ENCODE measurements at places on chromosomes 16 and 17.

DNA sequence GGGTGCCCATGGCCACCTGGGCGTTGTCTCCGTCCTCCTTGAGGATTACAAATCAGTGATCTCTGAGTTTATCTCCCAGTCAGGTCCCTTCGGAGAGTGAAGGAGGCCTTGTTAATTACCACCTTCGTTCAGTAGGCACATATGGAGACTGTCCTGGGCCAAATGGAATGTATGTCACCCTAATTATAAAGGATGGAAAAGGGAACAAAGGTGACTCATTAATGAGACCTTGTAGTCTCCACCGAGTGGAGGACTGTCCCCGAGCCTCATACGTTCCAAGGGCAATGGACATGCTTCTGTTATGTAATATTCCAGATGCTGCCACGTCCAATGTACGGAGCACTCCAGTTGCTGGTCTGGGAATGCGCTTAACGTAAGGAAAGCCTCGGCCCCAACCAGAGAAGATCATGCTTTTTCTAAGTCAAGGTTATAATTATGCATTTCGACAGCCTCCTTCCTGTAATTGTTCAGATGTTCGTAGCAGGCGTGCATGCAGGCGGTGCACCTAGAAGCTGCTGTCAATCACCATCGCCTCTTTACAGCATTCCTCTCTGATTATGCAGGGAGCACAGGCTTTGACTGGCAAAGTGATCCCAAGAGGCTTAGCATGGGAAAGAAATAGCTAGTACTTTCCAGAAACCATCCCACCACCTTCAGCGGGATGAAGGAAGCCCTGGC lies 22.4 kb upstream of the SEC14L1 start:
- DNase-seq: no peak

- DNase-seq: no peak
These were observed 2.9 kb upstream of the NPIPB15 start for GRCh38 chr16:74372953-74373846.

DNA sequence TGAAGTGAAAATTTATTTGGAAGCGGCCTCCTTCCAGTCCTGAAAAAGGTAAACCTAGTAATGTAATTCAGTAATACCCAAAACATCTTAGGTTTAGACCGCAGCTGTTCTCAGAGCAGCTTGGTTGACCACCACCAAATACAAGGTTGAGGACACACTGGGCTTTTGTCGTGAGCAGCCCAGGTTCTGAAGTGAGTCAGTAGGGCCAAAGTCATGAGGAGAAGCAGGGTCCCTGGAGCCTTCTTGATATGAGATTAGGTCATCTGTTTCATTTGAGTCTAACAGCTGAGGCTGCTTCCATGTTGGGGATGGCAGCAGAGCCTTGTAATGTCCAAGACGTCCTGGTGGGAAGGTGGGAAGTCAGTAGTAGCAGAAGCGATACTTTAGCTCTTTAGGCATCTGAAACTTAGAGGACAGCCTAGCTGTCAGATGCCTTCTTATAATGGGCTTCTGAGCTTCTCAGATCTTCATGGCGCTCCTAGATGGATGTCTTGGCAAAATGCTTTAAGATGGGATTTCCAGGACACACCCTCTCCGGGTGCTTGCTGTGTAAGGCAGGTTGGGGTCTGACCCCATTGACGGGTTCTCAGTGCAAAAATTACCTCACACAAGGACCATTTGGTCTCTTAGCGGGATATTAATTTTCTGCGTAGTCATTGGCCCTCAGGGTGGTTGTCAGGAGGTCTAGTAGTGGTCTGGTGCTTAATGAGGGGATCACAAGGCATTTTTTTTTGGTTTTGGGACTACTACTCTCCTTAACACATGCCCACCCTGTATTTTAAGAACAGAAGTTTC lies 2.4 kb downstream of the ALKBH5 start:
- no peak for DNase-seq

- DNase-seq: no peak
These were observed 38.0 kb upstream of the KSR1 start for GRCh38 chr17:27418366-27418615.

- no peak for DNase-seq
These were observed 1.1 kb upstream of the AXIN1 start for GRCh38 chr16:353404-354290.

GRCh38 chr16:59339871-59340270 lies 605.8 kb upstream of the GOT2 start:
- DNase-seq: no peak

DNA sequence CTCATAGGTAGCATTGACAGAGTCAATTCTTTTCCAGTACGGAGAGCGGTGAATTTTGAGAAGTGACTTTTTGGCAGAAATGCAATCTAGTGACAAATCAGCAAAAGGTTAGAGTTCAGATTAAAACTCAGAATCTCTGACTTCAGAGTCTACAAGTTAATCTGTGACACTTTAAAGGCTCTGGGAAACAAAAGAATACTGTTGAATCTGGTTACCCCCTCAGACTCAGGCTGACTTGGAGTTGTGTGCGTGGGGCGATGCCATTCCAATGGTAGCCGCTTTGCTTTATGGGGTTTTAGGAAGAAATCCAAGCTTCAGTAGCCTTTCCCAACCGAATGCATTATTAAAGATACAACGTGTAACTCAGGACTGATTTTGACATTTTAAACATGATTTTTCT lies 118.2 kb downstream of the CDH13 start:
- no peak for DNase-seq

DNA sequence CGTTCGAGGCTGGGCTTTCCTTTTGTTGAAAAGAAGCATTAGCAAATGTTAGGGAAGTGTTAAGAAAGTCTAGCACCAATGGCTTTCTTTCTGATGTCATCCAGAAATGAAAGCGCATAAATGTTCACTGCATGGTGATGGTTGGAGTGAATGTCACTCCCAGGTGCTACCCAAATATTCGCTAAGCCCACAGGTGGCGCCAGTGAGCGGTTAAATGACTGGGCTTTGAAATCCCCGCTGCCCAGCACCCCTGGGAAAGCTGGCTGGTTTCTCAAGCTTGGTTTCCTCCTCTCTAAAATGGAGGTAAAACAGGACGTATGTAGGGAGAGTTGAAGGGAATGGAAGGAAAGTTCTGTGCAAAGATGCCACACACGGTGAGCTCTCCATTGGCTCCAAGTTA lies 104.4 kb downstream of the IRX5 start:
- DNase-seq: no peak

DNA sequence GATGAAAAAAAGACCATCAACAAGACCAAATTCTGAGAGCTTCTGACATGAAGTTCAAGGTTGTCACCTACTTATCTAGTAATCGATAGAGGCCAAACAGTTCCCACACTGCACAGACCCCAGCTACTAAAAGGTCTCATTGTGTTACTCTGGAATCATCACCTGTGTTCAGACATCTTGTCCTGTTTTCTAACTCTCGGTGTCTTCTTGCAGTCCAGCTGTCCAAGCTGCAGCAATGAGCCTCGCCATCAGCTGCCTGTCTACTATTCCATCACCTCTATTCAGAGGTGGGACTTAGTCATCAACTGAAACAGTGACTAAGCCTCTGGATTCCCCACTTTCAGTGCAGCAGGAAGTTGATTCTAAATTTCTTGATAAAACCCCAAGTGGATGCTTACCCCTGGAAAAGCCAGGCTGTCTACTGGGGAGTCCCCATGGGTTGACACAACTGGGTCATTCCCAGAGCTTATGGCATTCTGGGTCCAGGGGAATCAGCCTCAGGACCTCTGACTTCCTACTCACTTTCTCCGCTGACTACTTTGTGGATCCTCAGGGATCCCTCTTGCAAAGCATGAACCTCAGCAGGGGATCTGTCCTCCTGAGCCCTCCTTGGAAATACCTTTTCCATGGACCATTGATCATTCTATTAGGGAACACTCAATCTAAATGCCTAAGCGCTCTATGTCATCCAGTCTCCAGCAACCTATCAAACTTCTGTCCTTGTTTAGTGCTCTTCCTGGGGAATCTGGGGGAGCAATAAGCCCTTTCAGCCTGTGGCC lies 46.5 kb downstream of the HNF1B start:
- no peak for DNase-seq

GRCh38 chr17:74878658-74879057 lies 5.9 kb upstream of the FDXR start:
- DNase-seq: no peak

DNA sequence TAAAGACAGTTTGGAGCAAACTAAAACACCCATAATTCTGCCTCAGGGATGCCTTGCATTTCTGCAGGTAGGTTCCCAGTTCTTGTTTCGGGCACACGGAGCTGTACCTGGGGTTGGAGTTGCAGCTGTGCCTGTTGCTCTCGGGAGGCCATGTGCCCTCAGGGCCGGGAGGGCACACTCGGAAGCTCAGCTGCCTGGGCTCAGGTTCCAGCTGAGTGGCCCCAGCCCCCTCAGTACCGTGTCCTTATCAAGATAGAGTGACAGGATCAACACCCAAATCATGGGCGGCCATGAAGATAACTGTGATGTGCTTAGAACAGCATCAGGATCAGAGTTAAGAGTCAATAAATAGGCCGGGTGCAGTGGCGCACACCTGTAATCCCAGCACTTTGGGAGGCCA lies 107.9 kb downstream of the SNX29 start:
- no peak for DNase-seq

DNA sequence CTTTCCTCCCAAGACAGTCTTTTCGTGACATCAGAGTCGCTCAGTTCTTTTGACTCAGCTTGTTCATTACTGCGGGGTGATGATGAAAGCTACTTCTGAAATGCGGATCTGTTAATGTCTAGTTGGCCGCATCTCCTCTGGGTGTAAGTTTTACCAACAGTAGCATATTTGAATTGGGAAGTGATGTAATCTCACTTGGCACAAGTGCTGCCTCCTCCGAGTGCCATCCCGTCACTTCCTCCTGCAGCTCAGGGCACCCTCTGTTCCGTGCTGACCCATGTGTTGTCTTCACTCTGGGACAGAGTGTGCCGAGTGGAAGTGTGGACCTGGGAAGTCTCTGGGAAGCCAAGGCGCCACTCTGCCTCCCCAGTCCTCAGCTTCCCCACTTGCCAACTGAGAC lies 8.9 kb downstream of the ADAD2 start:
- DNase-seq: no peak

- no peak for DNase-seq
These were observed 167.1 kb upstream of the FOXF1 start for GRCh38 chr16:86343027-86343795.

- DNase-seq: no peak
These were observed 24.2 kb upstream of the NXPH3 start for GRCh38 chr17:49551221-49552069.

DNA sequence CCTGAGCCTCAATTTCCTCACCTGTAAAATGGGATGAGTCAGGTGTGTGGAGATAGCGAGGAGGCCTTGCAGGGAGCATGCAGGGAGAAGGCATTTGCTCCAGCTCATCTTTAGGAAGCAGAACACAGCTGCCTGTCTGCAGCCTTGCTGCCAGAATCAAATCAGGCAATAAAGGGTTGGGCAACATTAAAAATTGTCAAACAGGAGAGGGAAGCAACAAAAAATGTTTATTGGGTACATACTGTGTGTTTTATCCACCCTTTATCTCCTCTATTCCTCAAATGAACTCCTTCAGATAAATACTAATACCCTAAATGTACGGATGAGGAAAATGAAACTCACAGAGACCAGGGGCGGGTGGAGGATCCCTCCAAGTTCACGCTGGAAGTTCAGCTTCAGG lies 12.2 kb downstream of the KRT16 start:
- DNase-seq: no peak

DNA sequence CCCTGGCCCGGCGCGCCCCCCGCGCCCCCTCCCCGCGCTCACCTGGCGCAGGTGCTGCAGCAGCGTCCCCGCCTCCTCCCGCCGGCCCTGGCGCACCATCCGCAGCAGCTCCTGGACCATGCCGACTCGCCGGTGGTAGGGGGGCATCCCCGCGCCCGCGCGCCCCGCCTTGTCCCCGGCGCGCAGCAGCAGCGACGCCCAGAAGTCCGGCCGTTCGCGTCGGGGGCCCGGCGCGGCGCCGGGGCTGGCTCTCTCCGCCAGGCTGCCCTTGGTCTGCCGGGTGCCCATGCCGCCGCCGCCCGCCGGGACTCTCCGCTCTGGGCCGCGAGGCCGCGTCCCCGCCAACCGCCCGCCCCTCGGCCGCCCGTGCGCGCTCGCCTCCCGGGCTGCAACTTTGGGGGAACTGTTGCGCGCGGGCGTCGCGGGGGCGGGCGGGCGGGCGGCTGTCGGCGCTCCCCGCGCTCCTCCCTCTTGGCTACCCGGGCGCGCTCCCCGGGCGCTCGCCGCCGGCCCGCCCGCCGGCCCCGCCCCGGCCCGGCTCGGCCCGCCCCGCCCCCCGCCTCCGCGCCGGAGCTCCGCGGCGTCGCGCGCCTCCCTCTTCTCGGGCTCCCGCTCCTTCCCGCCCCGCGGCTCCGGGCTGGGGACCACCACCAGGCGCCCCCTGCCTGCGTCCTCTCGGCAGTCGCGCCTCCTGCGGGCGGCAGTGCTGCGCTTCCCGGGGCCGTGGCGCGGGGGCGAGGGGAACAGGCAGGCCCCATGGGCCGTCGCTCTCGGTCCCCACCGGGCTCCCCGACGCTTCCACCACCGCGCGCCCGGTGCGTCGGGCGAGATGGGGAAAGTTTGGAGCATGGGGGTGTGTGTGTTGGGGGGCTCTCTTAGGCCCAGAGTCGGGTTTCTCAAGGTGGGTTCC lies at the start of gene LRRC75A:
Gene LRRC75A (minus strand): TSS at position 491 of the 910 bp plus-strand sequence. CDS start 203 bp downstream, at position 288.
- DNase-seq: no peak

DNA sequence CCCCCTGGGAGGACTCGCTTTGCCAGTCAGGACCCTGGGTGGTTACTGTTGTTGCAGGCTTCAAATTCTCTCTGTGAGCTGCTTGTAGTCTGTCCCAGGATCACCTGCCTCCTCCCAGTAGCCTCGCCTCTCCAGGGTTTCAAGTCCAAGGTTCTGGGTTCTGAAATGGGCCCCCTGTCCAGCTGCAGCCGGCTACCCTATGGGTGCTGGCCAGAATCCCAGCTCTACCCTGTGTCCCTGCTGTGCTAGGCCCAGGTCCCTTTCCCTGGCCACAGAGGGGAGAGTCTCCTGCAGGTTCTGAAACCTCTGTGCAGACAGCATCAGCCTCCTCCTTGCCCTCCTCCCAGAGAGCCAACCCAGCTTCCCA lies 21.4 kb downstream of the UNC13D start:
- no peak for DNase-seq

GRCh38 chr17:58516644-58517377 lies 2.4 kb upstream of the MTMR4 start:
- DNase-seq: no peak

DNA sequence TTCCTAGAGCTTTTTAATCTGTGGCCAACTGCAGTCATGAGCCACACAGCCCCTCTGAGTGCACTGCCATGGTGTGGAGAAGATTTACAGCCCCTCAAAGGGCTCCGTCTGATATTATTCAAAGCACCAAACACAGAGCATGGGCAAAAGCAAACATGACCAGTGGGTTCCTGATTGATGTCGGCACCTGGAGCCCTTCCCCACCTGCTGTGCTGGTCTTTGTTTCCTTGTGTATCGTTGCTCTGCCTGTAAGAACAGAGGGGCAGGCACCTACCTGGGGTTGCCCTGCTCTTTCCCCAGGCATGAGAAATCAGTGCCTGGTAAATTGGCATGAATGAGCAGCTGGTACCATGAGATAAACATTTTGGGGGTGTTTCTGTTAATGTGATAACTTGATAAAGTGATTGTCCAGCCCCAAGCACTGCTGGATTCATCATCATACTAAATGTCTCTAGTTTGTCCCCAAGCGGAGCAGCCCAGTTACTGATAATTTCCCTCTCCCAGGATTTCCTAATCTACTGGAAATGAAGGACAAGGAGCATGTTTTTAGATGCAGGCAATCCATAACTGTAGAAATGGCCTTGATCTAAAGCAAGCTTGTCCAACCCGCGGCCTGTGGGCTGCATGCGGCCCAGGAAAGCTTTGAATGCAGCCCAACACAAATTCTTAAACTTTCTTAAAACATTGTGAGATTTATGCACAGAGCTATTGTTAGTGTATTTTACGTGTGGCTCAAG lies 5.0 kb upstream of the SPIRE2 start:
- no peak for DNase-seq
